HCEC 1CT (cell line): ENCODE measurements at places on chromosomes 13 and 19.

DNA sequence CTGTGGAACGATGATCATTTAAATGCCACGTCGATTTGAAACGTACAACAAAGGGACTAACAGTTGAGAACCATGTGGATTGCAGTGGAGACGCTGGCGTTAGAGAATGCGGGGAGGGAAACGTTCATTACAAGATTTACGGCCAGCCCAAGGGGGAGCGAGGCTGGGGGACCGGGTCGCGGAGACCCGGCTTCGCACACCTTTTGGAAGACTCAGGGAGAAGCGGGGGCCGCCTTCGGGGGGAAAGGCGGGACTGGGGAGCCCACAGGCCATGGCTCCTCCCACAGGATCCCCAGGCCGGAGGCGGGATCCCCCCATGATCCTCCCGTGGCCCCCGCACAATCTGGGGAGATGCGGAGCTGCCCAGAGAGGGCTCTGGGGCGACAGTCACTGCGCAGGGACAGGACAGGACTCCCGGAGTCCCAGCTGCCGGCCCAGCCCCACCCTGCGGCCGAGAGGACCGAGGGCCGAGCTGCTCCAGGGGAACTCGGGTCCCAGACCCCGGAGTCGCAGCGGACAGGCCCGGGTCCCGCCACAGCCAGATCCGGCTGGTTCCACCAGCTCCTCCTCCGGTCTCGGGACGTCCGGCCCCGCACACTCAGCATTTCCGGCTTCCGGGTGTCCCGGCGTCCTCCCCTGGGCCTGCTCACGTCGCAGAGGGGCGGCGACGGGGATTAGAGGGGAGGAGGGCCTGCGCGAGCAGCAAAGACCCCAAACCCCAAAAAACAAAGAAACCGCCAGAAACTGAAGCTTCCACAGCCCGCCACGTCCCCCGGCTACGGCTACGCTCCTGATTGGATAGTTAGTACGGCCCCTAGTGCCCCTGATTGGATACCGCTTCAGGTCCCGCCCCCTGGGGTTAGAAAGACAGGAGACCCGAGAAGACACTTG lies 21.1 kb upstream of the OR10H1 start:
- DNase-seq: peak; percentile 79

- no peak for DNase-seq
Observed at GRCh38 chr13:38990693-38991092, at the start of gene STOML3. Gene STOML3 (minus strand): TSS chr13:38990831. CDS start chr13:38990721, 110 bp downstream.

- no peak for DNase-seq
Observed at GRCh38 chr19:45729800-45730290, 851 bp downstream of the FBXO46 start.

DNA sequence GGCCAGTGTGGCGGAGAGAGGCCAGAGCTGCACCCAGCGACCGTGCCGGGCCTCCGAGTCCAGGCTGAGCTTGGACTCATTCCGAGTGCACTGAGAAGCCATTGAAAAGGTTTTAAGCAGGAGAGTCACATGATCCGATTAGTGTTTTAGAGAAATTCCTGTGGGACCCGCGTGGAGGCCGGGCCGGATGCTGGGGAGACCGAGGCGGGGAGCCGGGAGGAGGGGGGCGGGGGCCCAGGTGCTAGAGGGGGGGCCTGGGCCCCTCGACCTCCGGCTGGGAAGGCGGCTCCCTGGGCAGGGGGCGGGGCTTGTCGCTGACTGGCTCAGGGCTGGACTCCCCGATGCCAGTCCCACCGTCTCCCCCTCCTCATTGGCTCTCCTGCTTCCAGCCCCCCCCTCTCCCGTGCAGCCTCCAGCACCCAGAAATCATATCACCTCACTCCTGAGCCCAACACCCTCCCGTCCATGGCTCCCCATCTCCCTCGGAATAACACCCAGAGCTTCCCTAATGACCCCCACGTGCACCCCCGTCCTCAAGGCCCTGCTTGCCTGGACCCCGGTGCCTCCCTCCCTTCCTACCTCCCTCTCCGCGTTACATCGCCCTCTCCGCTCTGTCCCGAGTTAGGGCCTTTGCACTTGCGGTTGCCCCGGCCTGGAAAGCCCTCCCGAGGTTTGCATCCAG lies 5.2 kb upstream of the ZNF579 start:
- DNase-seq: peak; percentile 56

- DNase-seq: peak; percentile 87
Observed at GRCh38 chr19:850221-850978, 1.7 kb upstream of the ELANE start.

GRCh38 chr19:29503785-29504184 lies 22.0 kb upstream of the VSTM2B start:
- no peak for DNase-seq

DNA sequence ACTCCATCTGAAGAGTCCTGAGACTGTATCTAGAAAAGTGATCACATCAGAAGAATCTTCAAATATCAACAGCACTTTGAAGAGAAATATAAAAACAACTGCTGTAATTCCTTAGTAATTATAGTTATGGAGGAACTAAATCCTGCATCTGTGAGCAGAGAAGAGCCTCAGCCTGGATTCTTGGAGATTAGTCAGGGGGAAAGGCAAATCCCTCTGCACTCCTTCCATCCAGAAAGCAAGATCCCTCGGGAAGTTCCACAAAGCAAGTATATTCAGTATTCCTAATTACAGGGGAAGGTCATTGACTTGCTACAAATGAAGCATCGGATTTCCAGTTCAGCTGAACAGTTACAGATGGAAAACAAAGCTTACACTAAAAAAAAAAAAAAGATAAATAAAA lies 256.6 kb upstream of the IPO5 start:
- DNase-seq: no peak

GRCh38 chr19:8324186-8325050 lies 3.1 kb downstream of the RPS28 start:
- DNase-seq: no peak

DNA sequence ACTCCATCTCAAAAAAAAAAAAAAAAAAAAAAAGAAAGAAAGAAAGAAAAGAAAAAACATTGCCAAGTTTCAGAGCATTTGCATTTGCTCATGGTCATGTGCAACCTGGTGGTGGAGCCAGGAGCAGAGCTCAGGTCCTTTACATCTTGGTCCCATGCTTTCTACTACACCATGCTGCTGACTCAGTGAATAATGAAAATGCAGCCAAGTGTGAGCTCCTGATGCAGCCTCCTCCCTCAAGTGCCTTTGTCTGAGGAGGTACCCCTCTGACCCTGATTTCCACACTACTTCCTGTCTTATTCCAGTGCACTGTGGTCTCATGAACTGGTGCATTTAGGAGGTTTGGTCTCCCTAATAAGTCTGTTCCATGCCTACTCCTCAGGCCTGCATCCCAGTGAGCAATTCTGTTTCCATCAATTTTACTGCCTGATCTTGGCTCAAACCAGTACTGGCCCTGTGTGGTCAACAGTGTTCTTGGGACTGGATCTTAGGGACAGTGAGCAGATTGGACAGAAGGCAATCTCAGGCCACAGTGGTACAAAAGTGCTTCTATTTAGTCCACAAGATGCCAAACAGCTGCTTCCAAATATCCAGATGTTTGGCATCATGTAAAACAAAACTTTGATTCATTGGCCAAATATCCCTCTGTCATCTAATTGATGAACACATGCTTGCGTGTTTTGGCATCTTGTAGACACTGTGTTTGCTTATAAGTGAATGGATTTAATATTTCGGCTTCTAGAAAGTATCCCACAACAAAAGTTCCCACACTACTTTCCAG lies 28.8 kb upstream of the LRCH1 start:
- peak; percentile 73 for DNase-seq
